Anterior cingulate cortex (tissue), 58 donors: ENCODE measurements at places on chromosomes 12 and 14.

- no peak for DNase-seq
These were observed 124.5 kb downstream of the NCOR2 start for GRCh38 chr12:124442772-124443445.

- DNase-seq: no peak
These were observed 62.3 kb downstream of the SUSD6 start for GRCh38 chr14:69673578-69674305.

- DNase-seq: no peak
These were observed 56.8 kb upstream of the FOXG1 start for GRCh38 chr14:28709571-28710305.

- no peak for DNase-seq
These were observed 92.3 kb downstream of the DERA start for GRCh38 chr12:16003460-16003859.

DNA sequence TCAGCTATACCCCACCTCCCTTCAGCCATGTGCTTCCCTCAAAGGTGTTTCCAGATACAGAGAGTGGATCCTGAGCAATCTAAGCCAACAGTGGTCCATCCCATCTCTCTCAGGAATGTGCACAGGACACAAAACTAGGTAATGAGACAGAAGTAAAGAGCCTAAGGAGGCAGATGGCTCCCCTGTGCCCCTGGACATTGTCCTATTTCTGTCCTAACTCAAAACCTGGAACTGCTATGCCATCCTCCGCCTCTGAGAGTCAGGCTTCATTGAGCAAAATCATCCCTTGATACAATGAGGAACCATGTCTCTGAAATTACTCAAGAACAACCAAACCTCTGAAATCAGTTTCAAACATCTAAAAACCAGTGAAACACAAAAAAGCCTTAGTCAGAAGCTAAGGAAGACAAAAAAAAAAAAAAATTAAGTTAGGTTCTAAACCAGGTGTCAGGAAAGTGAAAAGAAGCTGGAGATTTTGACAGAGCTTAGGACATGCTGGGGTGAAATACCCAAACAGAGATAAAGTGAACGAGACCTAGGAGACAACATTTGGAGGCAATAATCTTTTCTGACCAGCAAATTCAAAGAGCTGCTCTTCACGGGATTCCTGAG lies 200.3 kb upstream of the PLEKHG7 start:
- DNase-seq: no peak

- no peak for DNase-seq
These were observed 110.2 kb downstream of the LGMN start for GRCh38 chr14:92638266-92638665.

- DNase-seq: no peak
These were observed 11.1 kb downstream of the EXOC3L4 start for GRCh38 chr14:103105580-103106150.
